SK-N-SH (cell line): ENCODE measurements at places on chromosomes 16 and 17.

GRCh38 chr17:82097919-82098168, 192 bp downstream of the FASN start:
- H3K4me1 ChIP-seq = peaks cover 49% of the 10 kb centered on the region
- peaks cover 20% of the 10 kb centered on the region for H3K36me3 ChIP-seq
- H3K27me3 ChIP-seq = no peaks in the 10 kb centered on the region
- H3K27ac ChIP-seq = peak overlapping the region; percentile 77

DNA sequence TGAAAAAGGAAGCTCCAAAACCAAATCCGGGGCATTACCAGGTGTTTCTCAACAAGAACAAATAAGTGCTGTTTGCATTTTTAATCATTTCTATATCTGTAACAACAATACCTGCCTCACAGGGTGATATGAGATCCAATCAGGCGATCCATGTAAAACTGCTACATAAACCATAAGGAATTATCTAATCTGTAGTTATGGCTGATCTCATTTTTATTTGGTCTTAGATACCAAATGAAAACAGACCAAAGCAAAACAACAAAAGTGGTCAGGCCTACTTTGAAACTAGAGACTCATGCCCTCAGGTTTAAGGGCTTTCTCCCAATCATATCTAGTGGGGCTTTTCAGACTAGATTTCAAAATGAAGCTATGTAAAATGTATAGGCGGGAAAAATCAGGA, 28.3 kb downstream of the XPO6 start:
- H3K4me1 ChIP-seq = peaks cover 40% of the 10 kb centered on the region
- peaks cover 8% of the 10 kb centered on the region; the same call in 1 of the 2 replicates for H3K36me3 ChIP-seq
- no peak for DNase-seq
- no peak overlapping the region for H3K27ac ChIP-seq
- H3K4me3 ChIP-seq = no peak overlapping the region

DNA sequence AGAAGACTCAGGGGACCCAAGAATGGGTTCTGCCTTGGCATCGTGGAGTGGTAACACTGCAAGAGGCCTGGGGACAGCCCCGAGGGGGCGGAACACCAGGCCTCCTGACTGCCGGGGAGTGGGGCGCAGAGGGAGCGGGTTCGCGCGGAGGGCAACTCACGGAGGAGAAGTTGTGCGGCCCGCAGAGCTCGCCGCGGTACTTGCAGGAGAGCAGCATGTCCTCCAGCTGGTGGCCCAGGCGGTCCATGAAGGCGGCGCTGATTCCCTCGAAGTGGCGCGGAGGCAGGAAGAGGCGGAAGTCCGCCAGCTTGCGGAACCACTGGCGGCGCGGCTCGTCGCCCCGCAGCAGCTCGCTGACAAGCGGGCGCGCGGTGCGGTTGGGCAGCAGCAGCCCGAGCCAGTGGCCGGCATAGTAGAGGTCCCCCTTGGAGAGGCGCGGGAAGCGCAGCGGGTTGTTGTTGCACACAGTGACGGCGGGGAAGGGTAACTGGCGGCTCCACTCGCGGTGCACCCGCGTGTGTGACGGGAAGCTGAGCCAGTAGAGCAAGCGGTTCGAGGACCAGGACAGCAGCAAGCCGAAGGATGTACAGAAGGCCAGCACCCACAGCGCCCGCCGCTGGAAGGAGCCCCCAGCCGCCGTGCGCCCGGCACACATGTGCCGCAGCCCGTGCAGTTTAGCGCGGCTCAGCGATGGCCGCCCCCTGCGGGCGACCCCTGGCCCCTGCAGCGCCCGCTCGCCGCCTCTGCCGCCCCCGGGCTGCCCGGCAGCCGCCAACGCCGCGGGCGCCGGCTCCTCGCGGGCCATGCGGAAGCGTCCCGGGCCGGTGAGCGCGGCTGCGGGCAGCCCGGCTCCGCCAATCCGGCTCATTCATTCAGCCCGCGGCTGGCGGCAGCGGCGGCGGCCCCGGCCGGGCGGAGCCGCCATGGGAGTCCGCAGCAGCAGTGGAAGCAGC, 1.6 kb downstream of the ASIC2 start:
- H3K4me3 ChIP-seq = peak overlapping the region; percentile 49
- no peak overlapping the region for H3K27ac ChIP-seq
- peak; percentile 69 for DNase-seq
- H3K27me3 ChIP-seq = peaks cover 21% of the 10 kb centered on the region
- H3K36me3 ChIP-seq = no peaks in the 10 kb centered on the region
- no peaks in the 10 kb centered on the region for H3K4me1 ChIP-seq

- no peak overlapping the region for H3K4me3 ChIP-seq
- H3K36me3 ChIP-seq = no peaks in the 10 kb centered on the region
- no peaks in the 10 kb centered on the region for H3K27me3 ChIP-seq
- H3K27ac ChIP-seq = no peak overlapping the region
- DNase-seq = no peak
Observed at GRCh38 chr16:73096510-73096909, 48.6 kb upstream of the ZFHX3 start.

GRCh38 chr16:81718637-81719036, 60.5 kb upstream of the PLCG2 start:
- DNase-seq = no peak
- H3K4me1 ChIP-seq = peaks cover 6% of the 10 kb centered on the region; the same call in 1 of the 2 replicates
- no peak overlapping the region for H3K27ac ChIP-seq
- no peaks in the 10 kb centered on the region for H3K36me3 ChIP-seq

GRCh38 chr16:75062135-75062975, 54.2 kb downstream of the LDHD start:
- no peak overlapping the region for H3K27ac ChIP-seq
- H3K36me3 ChIP-seq = peaks cover 3% of the 10 kb centered on the region
- H3K4me1 ChIP-seq = peaks cover 9% of the 10 kb centered on the region; the same call in 1 of the 2 replicates

DNA sequence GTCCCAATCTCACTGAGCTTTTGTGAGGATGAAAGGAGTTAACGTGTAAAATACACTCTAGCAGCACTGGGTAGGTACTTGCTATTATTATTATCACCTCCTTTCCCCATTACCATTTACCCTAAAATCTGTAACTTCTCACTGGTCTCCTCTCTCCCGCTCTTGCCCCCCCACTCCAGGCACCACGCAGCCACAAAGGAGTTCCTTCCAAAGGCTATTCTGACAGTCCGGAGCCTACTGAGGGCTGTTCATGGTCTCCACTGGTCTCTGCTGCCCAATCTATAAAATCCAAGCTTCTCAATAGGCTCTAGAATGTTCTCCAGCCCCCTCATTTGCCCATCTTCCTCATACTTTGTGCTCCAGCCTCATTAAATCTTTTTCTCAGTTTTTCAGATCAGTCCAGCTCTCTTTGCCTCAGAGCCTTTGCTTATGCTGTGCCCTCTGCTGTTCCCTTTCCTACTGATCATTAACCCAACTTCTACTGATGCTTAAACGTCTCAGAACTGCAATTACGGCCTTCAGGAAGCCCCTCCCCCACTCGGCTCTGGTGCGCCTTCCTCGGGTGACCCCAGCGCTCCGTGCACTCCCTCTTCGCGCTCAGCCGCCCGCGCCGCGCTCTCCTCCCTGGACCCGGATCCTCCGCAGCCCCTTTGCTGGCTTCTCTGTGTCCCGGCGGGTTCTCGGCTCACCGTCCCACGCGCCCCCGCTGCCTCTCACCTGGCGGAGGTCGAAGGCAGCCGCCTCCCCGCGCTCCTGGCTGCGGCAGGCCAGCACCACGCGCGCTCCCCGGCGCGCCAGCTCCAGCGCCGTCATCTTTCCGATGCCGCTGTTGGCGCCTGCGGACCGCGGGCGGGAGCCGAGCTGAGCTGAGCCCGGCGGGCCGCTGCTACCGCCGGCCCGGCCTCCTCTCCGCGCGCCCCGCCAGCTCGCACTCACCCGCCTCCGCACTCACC, 737 bp downstream of the DHRS13 start:
- peak; percentile 83 for DNase-seq
- peak overlapping the region; percentile 71 for H3K4me3 ChIP-seq
- peaks cover 18% of the 10 kb centered on the region; the same call in 1 of the 2 replicates for H3K4me1 ChIP-seq
- peak overlapping the region; percentile 53 for H3K27ac ChIP-seq

DNA sequence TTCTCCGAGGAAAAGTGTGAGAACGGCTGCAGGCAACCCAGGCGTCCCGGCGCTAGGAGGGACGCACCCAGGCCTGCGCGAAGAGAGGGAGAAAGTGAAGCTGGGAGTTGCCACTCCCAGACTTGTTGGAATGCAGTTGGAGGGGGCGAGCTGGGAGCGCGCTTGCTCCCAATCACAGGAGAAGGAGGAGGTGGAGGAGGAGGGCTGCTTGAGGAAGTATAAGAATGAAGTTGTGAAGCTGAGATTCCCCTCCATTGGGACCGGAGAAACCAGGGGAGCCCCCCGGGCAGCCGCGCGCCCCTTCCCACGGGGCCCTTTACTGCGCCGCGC, at the start of gene ERBB2:
ERBB2 (plus strand) TSS at position 247 of the 330 bp plus-strand sequence. CDS start 175 bp downstream, outside the sequence.
- no peaks in the 10 kb centered on the region for H3K27me3 ChIP-seq
- H3K4me3 ChIP-seq = no peak within 1 kb of the TSS
- no peak for DNase-seq

- no peak overlapping the region for H3K4me3 ChIP-seq
- H3K27me3 ChIP-seq = no peaks in the 10 kb centered on the region
- DNase-seq = no peak
Observed at GRCh38 chr16:79980650-79981521, 380.3 kb upstream of the MAF start.

GRCh38 chr16:66521951-66522771, 27.8 kb downstream of the TK2 start:
- H3K27me3 ChIP-seq = no peaks in the 10 kb centered on the region
- H3K36me3 ChIP-seq = no peaks in the 10 kb centered on the region
- no peak for DNase-seq

DNA sequence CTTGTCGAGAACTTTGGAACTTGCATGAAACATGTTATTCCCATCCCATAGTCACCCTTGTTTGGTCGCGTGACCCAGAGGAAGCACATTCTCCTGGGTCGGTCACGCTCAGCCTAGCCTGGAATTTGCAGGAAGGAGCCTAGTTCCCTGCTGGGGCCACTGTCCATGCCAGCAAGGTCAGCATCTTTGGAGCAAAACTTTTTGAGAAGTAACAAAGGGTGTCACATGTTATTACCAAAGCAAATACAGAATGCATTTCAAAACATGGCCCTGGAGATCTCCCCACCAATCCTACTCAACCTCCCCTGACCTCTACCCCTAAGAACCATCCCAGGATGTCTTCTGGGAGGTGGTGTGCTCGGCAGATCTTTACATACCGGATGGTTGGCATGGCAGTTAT, 26.2 kb upstream of the IRF8 start:
- H3K4me1 ChIP-seq = no peaks in the 10 kb centered on the region
- H3K27me3 ChIP-seq = peaks cover 30% of the 10 kb centered on the region; the same call in 1 of the 2 replicates
- H3K4me3 ChIP-seq = no peak overlapping the region
- no peak overlapping the region for H3K27ac ChIP-seq

DNA sequence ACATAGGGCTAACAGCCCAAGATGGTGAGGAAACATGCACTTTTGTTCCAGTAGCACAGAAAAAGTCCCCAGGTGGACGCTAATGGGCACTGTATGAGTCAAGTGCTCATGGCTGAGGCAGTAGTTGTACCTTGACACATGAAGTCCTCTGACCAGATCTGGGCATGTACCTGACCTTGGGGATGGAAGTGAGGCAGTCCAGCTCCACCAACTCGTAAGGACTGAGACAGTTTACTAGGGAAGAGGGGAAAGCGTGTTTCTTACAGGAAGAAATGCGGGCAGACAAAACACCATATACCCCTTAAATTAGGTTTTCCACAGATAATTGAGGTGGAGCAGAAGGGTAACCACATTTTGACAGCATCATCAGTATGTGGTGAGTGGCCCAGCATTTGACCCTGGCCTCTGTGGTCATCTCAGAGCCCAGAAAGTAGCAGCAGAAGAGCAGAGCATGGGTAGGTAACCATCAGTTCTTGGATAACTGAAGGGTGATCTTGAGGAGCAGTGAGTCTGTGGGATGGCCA, 32.4 kb upstream of the METTL9 start:
- no peak overlapping the region for H3K4me3 ChIP-seq
- no peak for DNase-seq
- no peaks in the 10 kb centered on the region for H3K36me3 ChIP-seq
- no peaks in the 10 kb centered on the region; the same call in 1 of the 2 replicates for H3K4me1 ChIP-seq
- H3K27me3 ChIP-seq = peaks cover 8% of the 10 kb centered on the region; the same call in 1 of the 2 replicates

DNA sequence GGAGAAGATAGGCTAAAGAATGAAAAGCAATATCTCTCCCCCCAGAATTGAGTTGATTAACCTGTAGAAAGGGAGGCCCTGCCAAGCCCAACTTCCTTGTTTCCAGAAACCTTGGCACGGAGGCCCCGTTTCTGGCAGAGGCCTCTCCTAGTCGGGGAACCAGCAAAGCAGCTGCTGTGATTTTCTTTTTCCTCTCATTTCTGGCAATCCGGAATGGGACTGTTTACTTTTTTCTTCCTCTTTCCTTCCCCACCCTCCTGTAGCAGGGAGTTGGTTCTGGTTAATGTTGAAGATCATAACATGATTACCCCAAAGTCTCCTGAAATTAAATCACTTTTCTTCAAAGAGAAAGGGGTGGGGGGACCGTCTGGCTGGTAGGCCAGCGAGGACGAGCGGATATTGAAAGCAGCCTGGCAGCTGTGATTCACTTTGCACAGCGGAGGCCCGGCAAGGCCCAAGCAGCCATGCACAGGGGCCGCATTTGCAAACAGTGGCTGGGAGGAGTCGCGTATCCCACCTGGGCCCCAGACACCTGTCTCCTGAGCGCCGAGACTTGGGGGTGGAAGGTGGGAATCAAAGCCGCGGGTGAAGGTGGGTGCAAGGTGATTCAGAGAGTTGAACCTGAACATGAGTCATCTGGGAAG, 51.5 kb downstream of the NTN1 start:
- H3K4me3 ChIP-seq = no peak overlapping the region
- no peak overlapping the region for H3K27ac ChIP-seq
- no peaks in the 10 kb centered on the region for H3K36me3 ChIP-seq
- no peak for DNase-seq
- H3K27me3 ChIP-seq = peaks cover 18% of the 10 kb centered on the region; the same call in 1 of the 2 replicates

GRCh38 chr17:70021726-70022125, 53.3 kb upstream of the KCNJ16 start:
- peak overlapping the region; percentile 50 for H3K27ac ChIP-seq
- H3K4me3 ChIP-seq = no peak overlapping the region
- H3K36me3 ChIP-seq = no peaks in the 10 kb centered on the region
- peaks cover 3% of the 10 kb centered on the region; the same call in 1 of the 2 replicates for H3K4me1 ChIP-seq

DNA sequence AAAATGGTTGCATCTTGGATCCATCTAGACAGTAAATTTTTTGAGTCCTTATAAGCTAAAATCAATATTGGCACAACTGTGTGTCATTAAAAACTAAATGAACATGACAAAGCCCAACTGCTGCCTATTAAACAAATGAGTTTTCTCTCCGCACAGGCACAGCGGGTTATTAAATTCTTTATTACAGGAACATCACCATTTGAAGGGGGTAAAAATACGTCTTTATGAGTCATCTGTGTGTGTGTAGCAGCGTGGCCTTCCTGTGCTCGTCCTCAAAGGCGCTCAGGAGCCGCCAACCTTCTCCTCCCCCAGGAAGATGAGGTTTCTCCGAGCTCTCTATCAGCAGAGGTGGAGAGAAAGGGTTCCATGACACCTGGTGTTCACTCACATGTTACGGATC, 62.6 kb upstream of the SDK2 start:
- no peaks in the 10 kb centered on the region for H3K4me1 ChIP-seq
- no peak overlapping the region for H3K27ac ChIP-seq
- DNase-seq = no peak
- no peaks in the 10 kb centered on the region for H3K36me3 ChIP-seq
- H3K27me3 ChIP-seq = no peaks in the 10 kb centered on the region

GRCh38 chr17:71741836-71742235, 379.0 kb upstream of the SOX9 start:
- no peaks in the 10 kb centered on the region for H3K4me1 ChIP-seq
- no peak overlapping the region for H3K4me3 ChIP-seq
- H3K27ac ChIP-seq = no peak overlapping the region
- H3K27me3 ChIP-seq = no peaks in the 10 kb centered on the region
- H3K36me3 ChIP-seq = no peaks in the 10 kb centered on the region
